SW 1271 (cell line): ENCODE measurements at places on chromosomes 7 and 10.

DNA sequence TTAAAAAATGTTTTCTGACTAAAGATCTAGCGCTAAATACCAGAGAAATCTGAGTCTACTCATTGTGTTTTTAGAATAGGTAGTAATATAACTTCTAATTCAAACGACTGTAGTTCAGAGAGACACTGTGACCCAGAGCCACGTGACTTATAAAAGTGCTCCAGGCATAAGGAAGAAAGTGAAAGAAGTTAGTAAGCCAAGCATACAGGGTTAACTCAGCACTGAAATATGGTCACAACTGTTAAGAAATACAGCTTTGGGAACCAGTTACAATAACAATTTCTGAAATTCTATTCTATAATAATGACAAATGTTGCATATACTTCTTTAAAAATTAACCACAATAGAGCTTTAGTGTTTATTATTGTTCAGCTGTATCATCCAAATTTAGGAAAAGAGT is 119.1 kb downstream of the TFEC start:
- DNase-seq = no peak

DNA sequence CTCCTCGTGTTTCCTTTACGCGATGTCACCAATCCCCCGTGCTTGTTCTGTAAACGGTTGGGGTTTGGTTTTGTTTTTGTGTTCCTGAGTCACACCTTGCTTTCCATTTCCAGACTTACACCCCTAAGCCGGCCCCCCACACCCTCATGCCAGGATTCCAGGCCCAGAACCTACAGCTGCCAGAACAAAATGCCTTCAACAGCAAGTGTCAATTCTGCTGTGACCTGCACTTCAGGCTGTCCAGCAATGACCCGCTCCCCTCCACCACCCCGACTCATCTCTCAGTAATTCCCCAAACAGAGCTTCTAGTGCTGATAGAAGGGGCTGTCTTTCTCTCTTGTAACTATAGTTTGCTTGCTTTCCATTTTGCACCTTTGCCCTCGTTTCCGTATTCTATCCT is 722.1 kb upstream of the CELF2 start:
- DNase-seq = no peak

DNA sequence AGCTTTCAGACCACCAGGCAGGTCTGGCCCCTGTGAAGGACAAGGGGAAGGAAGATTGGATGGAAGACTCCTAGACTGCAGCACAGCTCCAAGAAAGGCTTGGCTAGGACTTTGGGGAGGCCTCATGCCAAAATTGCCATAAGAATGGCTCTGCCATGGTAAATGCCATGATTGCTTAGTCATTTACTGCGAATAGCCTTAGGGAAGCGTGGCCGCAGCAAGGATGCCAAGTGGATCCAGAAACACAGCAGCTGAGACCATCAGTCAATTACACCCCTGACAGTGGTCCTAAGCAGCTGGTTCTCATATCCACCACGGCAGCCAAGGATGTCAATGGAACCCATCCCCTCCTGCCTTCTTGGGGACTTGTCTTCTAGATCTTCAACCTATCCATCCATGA is 88.2 kb upstream of the AUTS2 start:
- no peak for DNase-seq

DNA sequence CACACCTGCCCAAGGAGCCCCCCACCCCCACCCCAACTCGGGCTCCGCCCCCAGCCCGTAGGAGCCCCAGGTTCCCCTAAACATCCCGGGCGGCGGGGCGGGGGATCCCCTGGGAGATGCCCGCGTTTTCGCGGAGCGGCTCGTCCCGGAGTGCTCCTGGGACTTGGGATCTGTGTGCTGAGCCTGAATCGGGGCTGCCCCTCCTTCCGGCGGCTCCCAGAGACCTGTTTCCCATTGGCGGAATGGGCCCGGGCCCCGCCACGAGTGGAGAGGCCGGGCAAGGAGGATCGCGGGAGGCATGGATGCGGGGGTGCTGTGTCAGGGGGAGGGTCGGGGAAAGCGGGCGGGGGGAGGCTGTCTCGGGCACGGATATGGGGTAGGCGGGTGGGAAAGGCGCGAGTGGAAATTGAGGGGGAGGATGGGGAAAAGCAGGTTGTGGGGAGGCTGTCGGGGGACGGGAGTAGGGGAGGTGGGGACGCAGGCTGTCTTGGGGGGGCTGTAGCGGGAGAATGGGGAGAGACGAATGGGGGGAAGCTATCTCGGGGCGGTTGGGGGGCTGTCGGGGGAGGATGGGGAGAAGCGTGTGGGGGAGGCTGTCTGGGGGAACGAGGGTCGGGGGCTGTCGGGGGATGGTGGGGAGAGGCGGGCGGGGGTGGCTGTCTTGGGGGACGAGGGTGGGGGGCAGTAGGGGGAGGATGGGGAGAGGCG is 572 bp upstream of the BHLHA15 start:
- no peak for DNase-seq

GRCh38 chr7:44935016-44935415 is 43.8 kb downstream of the MYO1G start:
- no peak for DNase-seq
